ENCODE measurements at places on chromosomes 2 and 18.

DNA sequence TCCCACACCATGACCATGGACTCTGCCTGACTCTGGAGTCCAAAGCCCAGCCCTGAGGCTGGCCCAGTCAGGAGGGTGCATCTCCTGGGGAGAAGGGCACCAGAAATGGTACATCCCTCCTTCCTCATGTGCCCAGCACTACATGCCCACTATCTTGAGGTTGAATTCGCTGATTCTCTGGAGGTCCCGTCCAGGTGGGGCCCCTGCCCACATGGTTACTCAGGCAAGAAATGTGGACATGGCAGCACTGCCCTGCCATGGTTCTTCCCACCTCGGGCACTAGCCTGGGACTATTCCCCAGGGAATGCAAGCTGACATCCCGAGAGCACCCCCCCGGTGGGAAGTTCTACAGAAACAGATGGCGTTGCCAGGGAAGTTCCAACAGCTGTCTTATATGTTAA lies 15.3 kb upstream of the HES6 start:
- DNase-seq, result no peak

GRCh38 chr18:47969816-47970215 lies 39.4 kb upstream of the SMAD2 start:
- no peak for DNase-seq

DNA sequence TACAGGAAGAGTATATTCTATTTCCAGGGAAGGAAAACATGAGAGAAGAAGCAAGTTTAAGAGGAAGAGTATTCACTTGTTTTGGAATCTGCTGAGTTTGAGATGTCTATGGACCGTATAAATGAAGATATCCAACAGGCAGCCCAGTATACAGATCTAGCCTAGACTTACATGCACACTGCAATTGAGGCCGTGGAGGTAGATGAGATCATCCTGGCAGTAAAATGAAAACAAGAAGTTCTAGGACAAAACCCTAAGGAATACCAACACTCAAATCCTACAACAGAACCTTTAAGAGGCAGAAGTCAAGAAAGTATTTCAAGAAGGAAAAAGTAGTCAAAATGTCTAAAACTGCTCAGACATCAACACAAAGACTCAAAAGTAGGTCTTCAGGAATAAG lies 16.0 kb downstream of the GRB14 start:
- no peak for DNase-seq

DNA sequence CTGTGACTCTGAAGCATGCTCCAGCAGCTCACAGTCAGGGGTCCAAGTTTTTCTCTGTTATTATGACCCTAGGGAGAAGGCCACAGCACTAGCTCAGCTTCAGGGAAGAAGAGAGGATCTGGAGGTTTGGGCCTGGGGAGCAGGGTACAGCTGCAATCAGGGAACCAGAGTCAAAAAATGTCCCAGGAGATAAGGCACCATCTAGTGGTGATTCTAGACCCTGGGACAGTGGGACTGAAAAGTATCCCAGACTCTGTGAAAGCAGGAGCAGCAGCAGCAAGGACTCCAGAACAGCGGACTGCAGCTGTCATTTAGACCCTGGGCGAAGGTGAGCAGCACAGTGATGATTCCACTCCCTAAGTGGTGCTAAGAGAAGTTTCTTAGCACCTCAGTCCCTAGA lies 278.4 kb upstream of the DDX18 start:
- DNase-seq, result no peak

DNA sequence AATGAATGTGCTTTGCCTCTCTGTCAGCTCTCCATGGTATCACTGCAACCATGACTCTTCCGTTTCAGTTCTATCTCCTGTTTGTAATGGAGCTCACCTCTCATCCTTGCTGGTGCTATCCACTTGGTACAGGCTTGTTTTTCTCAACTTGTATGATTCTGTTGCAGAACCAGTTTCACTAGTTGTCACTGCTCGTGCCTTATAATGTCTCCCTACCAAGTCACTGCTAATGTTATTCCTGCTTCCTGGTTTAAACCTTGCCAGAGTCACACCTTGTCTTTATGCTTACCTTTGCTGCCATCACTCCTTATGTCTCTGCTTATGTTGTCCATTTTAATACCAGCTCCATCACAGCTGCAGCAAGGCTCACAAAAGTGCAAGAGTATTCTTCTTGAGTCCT lies 1191.0 kb upstream of the LRRTM1 start:
- DNase-seq, result no peak

- DNase-seq, result no peak
Measured at GRCh38 chr2:40287773-40288172, 164.1 kb downstream of the SLC8A1 start.

DNA sequence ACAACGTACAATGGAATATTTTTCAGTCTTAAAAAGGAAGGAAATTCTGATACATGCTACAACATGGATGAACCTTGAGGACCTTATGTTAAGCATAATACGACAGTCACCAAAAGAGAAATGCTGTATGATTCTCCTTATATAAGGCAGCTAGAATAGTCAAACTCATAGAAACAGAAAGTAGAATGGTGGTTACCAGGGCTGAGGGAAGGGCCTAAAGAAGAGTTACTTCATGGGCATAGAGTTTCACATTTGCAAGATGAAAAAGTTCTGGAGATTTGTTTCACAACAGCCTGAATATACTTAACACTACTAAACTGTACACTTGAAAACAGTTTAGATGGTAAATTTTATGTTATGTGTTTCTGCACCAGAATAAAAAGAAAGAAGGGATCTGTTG lies 113.3 kb downstream of the GALNT1 start:
- DNase-seq, result no peak

DNA sequence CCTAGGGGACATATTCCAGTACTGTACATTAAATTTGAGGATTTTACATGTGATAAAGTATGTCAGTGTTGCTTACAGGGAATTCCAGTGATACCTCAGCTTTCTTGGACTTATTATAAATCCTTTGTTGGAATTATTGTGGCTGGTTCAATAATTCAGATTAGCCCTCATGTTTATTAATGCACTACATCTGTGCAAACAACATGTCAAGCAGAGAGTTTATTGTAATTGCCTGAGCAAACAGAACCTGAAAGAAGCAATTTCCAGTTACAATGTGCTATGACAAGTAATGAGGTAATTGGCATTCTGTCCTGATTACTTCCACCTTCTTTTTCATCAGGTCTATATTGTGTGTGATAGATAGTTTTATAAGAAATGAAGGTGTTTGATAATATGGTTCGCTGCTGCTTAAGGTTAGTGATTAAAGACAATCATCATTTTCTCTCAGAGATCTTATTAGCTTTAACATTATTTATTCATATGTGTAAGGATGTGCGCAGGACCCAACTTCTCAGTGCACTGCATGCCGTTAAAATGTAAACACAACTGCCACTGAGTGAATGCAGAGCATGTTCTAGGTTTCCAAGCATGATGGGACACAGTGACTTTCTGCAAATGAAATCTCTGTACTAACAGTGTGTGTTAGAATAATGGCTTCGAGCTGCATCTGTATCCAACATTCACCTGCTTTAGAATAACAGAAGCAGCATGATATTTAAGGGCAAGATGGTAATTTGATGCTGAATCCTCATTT lies 973.7 kb upstream of the POU3F3 start:
- no peak for DNase-seq

DNA sequence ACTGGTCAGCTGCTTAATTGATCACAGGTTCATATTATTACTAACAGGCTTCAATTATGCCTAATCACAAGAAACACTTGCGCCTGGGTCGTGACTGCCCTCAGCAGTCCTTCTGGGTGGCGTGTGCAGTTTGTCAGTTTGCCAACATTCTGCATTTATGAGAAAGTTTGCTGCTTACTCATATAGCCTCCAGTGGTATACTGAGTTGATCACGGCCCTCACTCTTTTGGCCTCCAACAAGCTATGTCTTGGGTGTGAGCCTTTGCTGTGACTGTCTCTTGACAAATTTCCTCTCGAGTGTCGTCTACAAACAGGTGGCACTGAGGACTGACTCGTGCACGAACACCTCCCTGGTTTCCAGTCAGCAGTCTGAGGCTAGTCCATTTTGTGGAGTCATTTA lies 27.3 kb downstream of the DCDC2C start:
- no peak for DNase-seq

GRCh38 chr2:33436083-33436482 lies 40.4 kb upstream of the RASGRP3 start:
- DNase-seq, result no peak

GRCh38 chr18:80148326-80149199 lies 39.5 kb downstream of the ADNP2 start:
- DNase-seq, result no peak

- no peak for DNase-seq
Measured at GRCh38 chr2:65146078-65146477, 16.2 kb upstream of the RAB1A start.

- no peak for DNase-seq
Measured at GRCh38 chr2:145939949-145940348, 1420.0 kb upstream of the ZEB2 start.

DNA sequence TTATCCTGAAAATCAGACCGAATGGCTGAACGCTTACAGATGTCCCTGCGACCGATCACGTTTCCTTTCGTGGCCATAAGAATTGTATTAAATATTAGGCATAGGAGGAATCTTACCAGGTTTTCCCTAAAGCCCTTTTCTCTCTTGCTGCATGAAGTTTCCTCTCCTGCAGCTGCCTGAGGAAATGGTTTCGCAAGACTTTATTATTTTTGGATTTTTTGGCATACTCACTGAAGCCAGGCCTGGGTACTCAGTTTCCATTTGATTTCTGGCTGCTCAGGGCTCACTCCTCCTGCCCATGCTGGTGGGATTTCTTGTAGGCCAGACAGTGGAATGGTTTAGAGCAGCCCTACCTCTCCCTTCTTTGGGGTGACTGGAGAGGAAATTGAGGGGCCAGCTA lies 114.0 kb downstream of the KLHL29 start:
- DNase-seq, result no peak

DNA sequence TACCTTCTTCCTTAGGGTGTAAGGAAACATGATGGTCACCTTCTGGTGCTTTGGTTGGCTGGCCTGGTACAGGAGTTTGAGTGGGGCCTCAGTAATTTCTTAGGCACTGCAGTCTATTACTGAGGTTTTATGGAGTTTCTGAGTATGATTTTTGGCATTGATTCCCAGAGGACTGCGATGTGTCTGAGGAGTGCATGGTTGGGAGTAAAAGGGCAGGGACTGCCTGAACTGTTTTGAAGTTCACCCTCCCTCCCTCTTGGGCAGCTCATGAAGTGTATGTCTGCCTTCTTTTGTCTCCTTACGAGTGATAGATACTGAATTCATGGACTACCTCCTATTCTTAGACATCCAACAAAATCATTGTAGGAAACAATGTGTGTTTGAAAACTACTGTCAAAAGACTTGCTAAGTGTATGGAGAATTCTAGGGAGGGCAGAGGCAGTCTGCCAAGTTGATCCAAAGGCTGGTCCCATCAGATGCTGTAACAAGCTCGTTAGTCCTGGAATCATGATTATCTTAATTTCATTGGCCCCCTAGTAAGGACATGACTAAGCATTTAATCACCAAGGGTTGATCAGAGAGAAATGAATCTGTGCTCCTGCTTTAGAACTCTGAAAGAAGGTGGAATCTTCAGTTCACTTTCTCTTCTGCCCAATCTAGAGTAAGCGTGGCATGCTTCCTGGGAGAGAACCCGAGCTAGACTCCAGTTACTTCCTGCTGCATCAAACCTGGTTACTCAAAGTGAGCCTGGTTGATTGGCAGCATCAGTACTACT lies 26.5 kb downstream of the LYPD6B start:
- no peak for DNase-seq

GRCh38 chr18:47893047-47893446 lies 37.4 kb downstream of the SMAD2 start:
- DNase-seq, result no peak

- no peak for DNase-seq
Measured at GRCh38 chr2:181772334-181772733, 92.0 kb upstream of the NEUROD1 start.

GRCh38 chr2:193894081-193894480 lies 1699.3 kb upstream of the TMEFF2 start:
- no peak for DNase-seq

DNA sequence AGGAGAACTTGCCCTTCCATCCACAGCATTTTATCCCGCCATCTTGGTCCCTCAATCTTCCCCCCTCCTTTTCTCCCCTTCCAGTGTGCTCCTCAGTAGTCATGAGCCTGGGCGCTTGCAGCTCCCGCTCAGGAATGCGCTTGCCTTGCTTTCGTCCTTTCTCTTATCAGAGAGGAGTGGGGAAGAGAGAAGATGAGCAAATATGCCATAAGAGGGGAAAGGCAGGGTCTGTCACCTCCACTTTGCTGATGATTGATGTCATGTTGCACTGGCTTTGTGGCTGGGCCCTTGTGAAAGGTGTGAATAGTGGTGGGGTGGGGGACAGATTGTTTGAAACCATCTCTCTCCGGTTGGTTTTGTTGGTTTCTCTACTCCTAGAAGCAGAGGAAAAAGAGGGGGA lies 569.3 kb downstream of the TNS1 start:
- no peak for DNase-seq

GRCh38 chr18:59758106-59758505 lies 60.9 kb upstream of the CCBE1 start:
- no peak for DNase-seq

- DNase-seq, result no peak
Measured at GRCh38 chr2:108348816-108349570, 28.8 kb upstream of the SULT1C4 start.

GRCh38 chr2:241558532-241559322 lies at the start of gene BOK:
BOK (plus strand) TSS chr2:241558745; CDS start chr2:241559484, 739 bp downstream.
- no peak for DNase-seq

GRCh38 chr2:210727549-210727948 lies 171.2 kb downstream of the CPS1 start:
- no peak for DNase-seq

GRCh38 chr2:21727101-21727500 lies 603.3 kb downstream of the TDRD15 start:
- DNase-seq, result no peak

- DNase-seq, result no peak
Measured at GRCh38 chr2:172440795-172441194, 13.4 kb downstream of the ITGA6 start.

GRCh38 chr2:9060819-9061218 lies 57.3 kb upstream of the MBOAT2 start:
- no peak for DNase-seq

DNA sequence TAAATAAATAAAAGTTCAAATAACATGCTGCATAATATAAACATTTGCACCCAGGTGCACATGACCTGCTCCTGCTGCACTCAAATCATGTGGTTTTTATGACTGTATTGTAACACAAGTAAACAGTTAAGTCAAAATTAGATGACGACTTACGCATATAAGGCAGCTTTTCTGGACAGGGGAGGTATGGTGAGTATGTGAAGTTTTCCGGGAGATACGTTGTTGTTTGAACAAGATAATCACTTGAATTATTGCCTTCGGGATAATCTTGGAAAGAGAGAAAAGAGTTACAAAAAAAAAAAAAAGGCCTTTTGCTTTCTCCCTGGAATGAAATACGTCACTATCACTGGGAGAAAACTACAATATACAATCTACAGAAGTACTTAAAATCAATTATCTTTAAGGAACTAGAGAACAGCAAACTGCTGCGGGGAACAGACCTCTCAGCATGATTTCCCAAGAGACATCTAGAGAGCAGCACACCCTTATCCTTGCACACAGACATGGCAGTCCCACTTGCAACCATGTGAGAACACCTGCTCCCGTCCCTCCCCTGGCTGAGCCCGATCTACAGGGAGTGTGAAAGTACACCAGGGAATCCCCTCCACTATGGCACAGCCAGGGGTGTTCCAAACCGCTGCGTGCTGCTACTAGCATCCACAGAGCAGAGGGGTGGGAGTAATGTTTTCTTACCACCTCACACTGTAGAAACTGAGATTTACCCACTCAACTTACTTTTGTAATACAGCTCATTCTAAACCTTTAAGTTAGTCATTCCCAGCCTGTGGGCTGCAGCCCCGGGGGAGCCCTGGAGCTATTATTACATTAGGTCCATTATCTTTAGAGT lies 26.3 kb downstream of the B4GALT6 start:
- peak; percentile 22 for DNase-seq
